ENCODE measurements at places on chromosomes 1 and 21.

DNA sequence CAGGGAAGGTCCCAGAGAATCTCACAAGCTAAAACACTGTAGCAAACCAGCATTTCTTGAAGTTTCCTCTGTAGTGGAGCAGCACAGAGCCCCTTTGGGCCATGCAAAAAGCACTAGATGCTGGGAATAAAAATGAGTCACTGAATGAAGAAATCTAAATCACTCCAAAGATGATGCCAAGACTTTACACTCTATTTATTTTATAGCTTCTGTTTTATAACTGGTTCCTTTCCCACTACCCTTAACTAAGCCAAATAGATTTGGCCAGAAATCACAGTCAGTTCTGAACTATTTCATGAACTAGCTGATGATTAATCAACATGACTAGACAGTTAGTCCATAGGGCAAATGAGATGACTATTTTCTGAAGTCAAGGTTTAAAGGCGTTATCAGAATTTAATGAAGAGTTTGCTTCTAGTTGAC is 89.5 kb downstream of the SCMH1 start:
- no peak for DNase-seq

- no peak for DNase-seq
Observed at GRCh38 chr1:224959115-224959514, 29.6 kb downstream of the DNAH14 start.

DNA sequence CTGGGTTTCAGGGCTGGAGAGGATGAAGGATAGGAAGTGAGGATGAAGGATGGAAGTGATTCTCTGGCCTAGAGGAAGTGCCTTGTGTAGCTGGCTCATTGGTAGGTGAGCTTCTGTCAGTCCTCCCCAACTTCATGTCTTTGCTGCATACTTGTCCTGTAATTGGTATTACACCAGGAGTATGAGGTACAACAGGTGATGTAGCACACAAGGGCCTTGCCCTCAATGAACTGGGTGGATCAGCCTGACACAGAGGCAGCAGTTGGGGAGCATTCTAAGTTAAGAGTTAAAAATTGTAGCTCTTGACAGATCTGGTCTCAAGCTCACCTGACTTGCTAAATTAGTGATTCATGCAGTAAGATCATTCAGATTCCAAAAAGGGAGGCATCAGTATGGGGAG is 37.9 kb upstream of the CACNA1E start:
- no peak for DNase-seq

- DNase-seq, result no peak
Observed at GRCh38 chr1:224061436-224061835, 52.5 kb upstream of the FBXO28 start.

DNA sequence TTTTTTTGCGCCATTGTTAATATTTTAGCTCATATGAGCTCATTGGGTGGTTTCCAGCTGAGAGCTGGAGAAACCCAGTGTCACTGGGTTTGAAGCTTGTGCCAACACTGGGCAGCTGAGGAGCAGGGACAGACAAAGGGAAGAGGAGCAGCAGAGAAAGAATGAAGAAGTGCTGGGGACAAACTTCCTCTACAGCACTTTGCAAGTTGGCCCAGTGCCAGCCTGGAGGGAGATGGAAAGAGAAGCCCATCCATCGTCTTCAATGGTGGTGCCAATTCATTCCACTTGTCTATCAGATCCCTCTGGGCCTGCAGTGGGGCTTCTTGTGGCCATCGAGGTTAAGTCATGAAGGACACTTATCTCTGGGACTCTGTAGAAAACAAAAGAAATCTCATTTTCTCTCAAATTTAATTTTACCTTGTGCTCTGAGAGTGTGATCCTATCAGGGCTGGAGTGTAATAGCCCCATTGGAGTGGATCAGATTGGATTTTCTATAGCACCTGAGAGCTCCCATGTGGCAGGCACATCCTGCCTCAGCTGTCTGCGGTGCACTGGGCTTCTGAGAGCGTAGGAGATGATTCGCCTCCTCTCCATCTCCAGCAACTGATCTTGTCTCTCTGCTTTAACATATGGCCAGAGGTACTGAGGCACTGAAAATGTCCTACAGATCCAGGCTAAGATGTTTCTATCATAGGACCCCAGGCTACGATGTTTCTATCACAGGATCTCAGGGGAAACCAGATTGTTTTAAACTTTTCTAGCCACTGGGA is 114.7 kb downstream of the TNR start:
- no peak for DNase-seq

DNA sequence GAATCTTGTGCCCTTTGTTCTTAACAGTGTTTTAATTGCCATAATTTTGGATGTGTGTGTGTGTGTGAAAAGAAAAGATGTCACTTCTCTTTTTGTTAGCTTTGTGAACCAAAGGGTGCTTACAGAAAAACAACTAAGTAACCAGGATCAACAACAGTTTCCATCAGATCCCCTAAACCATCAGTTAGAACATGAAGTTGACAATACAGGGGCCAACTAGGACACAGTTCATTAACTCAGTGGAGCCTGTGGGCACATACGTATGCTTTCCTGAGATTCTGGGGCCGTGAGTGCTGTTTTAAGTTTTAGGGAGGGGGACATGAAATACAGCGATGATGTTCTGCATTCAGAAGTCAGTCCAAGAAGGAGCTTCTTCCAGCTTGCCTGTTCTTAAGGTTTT is 133.6 kb downstream of the TLR5 start:
- DNase-seq, result no peak

DNA sequence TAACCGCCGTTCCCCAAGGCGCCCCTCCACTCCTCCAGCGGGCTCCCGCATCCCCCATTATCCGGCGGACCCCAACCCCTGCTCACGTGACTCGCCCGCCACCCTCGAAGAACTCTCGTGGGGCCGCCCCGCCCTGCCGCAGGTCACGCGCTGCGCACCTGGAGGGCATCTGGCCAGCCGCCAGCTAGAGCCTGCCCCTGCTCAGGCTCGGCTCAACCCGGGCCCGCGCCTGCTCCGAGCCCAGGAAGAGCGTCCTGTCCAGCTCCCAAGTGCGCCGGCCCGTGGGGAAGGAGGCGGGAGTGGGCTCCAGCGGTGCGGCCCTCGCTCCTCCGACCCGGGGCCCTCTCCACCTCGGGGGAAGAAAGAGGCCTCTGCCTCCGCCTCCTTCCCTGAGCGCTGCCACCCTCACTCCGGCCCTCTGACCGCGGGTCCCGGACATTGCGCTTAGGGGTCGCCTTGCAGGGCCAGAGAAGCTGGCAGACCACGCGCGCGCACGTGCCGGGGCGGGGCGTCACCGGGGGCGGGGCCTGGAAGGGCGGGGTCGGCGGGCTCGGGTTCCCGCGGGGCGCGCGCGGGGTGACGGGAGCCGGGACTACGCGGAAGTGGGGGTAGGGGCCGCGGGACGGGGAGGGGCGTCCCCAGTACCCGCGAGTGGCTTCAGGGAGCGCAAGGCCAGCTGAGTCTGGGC is 28.4 kb downstream of the HMGN2 start:
- peak; percentile 94 for DNase-seq

DNA sequence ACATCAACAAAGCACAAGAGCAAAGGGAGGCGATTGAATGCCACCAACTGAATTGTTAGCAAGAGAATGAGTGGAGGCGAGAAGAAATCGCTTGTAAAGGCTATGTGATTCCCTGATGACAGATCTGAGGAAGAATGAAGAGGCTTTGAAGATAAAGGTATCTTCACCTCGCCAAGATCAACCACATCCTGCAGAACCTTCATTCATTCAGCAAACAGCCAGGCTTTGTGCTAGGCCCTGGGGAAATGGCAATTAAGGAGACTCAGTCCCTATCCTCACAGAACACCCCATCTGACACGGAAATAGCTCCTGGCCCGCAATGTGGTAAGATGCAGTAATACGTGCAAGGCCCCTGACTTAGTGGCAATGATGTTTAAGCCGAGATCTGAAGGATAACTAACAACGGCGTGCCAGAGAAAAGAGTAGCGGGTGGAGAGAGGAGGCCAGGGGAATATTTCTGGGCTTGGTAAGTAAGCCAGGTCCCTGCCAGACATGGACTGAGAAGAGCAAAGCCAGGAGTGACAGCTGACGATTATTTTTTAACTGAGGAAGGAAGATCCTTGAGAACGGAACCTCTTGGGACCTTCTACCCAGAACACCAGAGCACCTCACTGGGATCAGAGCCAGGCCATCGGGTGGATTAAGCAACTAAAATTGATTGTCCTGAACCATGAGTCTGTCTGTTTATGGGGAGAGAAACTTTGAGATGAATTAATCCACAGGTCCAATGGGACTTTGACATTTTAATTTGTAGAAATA is 4.6 kb upstream of the VSIG8 start:
- no peak for DNase-seq

DNA sequence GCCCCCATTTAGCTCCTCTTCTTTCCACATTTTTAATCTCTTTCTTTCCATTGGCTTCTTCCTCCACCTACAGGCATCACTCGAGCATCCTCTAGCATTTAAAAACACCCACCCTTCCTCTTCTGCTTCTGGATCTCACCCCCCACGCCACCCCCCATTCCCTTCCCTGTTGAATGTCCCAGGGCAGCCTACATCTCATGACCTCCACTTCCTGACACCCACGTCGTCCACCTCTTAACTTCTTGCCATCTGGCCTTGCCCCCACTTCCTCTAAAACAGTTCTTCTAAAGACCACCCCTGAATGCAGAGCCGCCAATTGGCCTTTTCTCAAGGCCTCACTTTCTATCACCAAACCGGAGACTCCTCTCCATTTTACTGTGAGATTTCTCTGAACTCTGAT is 6.1 kb upstream of the ETNK2 start:
- no peak for DNase-seq

DNA sequence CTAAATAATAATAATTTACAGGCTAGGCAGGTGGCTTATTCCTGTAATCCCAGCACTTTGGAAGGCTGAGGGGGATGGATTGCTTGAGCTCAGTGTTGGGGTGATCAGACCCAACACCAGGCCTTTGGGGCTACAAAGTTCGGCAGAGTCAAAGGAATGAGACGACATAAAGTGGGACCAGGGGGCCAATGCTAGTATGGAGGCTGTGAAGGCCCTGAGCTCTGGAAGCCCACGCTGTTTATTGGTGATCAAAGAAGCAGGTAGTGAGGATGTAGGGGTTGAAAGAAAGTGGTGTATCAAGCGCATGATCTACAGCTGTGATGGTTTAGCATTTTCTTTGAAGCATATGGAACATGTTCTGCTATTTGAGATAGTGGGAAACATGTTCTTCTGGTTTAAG is 5.6 kb downstream of the BTBD8 start:
- no peak for DNase-seq

DNA sequence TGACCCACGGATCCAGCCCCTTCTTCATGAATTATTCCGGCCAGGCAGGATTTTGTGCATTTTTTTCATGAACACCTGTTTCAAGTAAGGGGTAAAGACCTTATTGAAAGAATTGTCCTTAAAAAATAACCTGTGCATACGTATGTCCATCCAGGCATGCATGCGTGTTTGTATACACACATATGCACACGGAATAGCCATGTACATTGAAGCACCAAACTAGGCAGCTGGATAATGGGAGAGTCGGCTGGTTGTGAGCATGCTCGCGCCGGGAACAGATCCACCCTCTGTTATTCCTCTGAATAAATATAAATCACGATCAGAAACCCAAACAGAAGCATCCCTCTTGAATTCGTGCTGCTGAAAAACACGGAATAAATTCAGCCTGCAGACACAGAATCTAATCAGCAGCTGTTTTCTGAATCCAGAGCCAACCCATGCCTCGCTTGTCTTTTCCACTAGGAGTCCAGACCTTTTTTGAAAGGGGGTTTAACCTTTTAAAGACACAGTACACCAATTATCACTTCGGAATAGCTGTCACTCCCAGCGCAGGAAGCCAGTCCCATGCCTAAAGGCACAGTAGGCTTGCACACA is at the start of gene HIVEP3:
HIVEP3 (minus strand) TSS at position 473 of the 594 bp plus-strand sequence.
- DNase-seq, result no peak

DNA sequence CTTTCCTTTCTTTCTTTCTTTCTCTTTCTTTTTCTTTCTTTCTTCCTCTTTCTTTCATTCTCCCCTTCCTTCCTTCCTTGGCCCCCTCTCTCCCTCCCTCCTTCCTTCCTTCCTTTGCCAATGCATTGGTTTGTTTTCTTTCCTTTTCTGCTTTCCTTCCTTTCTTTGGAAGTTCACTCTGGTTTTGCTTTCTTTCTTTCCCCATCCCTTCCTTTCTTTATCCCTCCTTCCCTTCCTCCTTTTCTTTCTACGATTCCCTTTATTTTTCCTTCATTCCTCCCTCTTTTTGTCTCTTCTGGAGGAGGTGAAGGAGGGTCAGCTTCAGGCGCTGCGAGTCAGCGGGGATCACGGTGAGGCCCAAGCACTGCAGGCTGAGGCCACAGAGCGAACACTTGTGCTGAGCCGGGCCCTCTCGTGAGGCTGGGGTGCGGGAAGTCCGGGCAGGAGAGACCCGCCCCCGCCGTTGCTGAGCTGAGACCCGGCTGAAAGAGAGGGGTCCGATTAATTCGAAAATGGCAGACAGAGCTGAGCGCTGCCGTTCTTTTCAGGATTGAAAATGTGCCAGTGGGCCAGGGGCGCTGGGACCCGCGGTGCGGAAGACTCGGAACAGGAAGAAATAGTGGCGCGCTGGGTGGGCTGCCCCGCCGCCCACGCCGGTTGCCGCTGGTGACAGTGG is 1.5 kb downstream of the SIM2 start:
- no peak for DNase-seq

GRCh38 chr1:67575861-67576260 is 109.1 kb upstream of the GADD45A start:
- DNase-seq, result no peak
